Fibroblast of mammary gland (primary cell): ENCODE measurements at places on chromosomes 4 and X.

GRCh38 chrX:17521871-17522693 lies 147.1 kb downstream of the NHS start:
- peak; percentile 61 for DNase-seq

DNA sequence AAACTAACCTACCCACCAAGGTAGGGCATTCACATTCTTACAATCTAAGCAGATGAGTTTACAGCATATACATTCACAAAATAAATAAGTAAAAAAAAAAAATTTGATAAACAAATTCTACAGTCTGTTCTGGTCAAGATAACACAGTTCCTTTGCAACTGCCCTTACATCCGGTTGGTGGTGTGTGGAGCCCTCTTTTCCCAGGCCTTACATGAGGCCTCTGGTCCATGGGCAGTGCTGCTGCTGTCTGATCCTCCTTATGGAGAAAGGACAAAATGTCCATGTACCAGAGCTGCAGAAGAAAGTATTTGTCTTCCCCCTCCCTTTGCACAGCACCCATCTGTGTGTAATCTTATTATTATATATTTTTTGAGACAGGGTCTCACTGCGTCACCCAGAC lies 2.2 kb upstream of the SEPTIN11 start:
- DNase-seq = no peak

GRCh38 chrX:87517571-87518141 lies at the start of gene KLHL4:
TSS of gene KLHL4 (plus strand) at chrX:87517802. CDS start at chrX:87517894, 92 bp downstream.
- DNase-seq = peak; percentile 88

DNA sequence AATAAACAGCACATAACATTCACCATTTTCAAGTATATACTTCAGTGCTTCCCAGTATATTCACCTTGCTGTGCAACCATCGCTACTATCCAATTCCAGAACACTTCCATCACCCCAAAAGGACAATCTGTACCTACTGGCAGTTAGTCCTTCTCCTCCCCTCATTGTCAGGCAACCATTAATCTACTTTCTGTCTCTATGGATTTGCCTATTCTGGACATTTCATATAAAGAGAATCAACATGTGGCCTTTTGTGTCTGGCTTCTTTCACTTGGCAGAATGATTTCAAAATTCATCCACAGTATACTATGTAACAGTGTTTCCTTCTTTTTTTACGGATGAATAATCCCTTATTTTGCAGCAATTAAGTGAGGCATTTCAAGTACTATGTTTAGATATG lies 189.4 kb downstream of the FBXW7 start:
- no peak for DNase-seq

GRCh38 chr4:7391637-7392437 lies 42.9 kb downstream of the PSAPL1 start:
- no peak for DNase-seq

GRCh38 chr4:48681856-48682255 lies 98.2 kb downstream of the FRYL start:
- peak; percentile 58 for DNase-seq

- peak; percentile 47 for DNase-seq
These were observed 94.9 kb downstream of the HDAC8 start for GRCh38 chrX:72477781-72478181.

DNA sequence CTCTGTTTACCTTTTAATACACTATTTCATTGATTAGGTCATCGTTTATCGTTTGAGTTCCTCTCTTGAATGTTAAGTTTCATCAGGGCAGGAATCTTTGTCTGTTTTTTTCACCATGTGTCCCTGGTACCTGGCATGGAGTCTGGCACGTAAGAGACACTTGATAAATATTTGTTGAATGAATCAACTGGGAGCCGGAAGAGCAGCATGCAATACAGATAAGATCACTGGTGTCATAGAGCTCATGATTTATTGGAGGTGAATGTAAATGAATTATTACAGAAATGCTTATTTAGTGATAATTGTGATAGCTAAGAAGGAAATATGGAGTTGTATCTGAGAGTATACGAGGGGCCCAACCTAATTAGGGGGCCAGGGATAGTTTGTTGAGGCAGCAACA lies 62.8 kb downstream of the UCHL1 start:
- no peak for DNase-seq

- no peak for DNase-seq
These were observed 605.0 kb downstream of the GABRG1 start for GRCh38 chr4:45518832-45519231.

DNA sequence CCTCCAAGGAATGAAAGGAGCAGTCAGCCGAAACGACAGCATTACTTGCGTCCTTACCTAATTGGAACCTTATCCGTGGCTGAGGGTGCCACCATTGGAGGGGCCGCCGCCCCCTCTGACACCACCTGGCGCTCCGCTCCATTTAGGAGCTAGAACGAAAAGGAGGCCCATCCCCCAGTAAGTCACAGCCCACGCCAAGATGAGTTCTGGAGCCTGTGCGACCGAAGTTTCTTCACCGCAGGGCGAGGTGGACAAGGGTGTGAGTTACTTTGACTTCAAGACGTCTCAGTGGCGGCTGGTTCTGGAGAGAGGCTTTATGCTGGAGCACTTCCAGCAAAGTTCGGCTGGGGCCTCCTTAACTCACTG lies 729 bp upstream of the IRF2 start:
- DNase-seq = peak; percentile 65

DNA sequence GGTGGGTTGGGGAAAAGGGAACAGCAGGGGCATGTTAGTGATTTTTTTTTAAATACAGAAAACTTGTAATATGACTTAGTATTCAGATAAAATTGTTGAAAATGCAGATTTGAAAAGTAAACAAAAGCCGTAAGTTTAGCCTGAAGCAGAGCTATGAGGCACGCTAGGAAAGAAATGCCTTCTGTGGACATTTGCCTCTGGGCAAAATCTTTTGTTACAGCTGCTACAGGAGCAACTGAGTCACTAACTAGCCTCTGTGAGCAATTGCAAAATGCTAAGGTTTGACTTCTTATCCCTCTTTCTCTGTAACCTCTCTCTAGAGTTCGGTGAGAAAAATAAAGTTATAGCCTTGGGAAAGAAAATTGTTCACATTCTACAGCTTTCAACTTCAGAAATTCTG lies 350.0 kb downstream of the SLC7A11 start:
- DNase-seq = no peak

DNA sequence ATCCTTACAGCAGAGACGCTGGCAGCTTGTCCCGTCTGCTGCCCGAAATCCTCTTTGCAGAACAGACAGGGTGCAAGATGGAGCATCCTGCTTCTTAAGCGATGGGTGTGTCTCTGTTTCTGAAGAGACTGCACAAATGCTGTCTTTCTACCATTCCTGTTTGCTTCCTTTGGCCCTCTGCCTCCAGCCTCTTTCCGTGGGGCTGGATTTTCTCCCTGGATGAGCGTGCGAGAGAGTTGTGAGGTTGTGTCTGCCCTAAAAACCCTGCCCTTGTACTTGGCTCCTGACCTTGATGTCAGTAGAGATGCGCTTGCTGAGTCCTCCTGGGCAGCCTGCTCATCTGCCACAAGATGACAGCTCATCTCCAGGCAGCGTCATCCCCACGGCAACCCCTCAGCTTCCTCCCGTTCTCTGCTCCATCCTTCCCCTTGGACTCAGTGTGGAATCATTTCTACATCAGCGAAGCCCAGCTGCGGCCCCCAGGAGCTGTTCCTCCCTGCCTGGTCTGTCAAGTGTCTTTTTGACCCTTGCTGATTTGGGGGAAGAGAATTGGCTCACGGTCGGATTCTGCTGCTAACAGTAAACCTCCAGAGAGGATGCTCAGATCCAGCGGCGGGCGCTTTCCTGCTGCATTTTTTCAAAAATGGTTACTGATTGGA lies 246.2 kb downstream of the ASMT start:
- DNase-seq = no peak
